ENCODE measurements at places on chromosomes 6 and 20.

- no peak for DNase-seq
Measured at GRCh38 chr6:48641544-48641943, 530.5 kb upstream of the PTCHD4 start.

GRCh38 chr6:106168097-106168888 lies 82.2 kb downstream of the PRDM1 start:
- no peak for DNase-seq

GRCh38 chr20:675453-676314 lies at the start of gene SCRT2:
Gene SCRT2 (minus strand): TSS chr20:675802. CDS start chr20:675601, 201 bp downstream.
- DNase-seq = peak; percentile 93

- DNase-seq = peak; percentile 71
Measured at GRCh38 chr20:43537921-43538877, 20.6 kb upstream of the SGK2 start.

- DNase-seq = peak; percentile 31
Measured at GRCh38 chr20:44247586-44248409, 690 bp downstream of the GDAP1L1 start.

- DNase-seq = no peak
Measured at GRCh38 chr6:18022398-18023231, 35.2 kb upstream of the KIF13A start.

- no peak for DNase-seq
Measured at GRCh38 chr6:35599761-35600658, 87.3 kb upstream of the TULP1 start.

DNA sequence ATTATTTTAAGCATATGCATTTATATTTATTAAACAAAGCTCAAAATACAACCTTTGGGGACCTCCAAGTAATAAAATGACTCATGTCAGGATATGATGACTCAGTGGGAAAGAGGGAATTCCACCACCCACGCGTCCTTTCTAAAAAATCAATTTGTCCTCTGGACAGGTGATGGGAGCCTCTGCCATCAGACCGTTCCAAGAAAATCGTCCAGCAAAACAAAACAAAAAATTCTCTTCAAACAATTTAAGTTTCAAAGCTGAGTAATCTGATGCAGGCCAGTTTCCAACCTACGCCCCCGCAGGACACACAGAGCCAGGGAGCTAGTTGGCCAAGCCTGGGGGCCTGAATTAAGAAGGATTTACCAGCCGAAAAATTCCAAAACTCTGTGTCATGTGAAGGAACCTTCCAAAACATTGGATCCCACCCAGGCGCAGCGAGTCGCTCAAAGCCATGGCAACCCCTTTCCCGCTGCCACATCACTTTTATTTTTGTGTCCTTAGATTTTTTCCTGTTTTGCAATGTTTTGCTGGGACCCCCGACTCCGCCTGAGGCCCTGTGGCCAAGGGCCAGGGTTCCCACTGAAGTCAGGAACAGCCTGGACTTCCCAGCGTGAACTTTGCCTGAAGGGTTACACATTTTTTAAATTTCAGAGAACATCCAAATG lies 95.3 kb downstream of the NFATC2 start:
- peak; percentile 35 for DNase-seq

DNA sequence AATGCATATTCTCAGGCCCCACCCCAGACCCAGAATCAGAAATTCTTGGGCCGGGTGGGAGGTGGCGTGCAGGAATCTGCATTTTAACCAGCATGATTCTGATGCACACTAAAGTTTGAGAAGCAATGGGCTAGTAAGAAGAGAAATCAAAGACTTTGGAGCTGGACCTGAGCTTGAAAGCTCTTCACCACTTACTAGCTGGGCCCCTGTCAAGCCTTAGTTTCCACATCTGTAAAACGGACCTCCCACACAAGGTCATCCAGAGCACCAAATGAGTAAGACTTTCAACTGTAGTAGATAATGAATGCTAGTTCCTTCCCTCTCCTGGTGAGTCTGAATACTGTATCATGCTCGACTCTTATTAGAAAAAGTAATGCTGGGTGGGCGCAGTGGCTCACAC lies 87.0 kb downstream of the TBC1D7 start:
- DNase-seq = no peak

DNA sequence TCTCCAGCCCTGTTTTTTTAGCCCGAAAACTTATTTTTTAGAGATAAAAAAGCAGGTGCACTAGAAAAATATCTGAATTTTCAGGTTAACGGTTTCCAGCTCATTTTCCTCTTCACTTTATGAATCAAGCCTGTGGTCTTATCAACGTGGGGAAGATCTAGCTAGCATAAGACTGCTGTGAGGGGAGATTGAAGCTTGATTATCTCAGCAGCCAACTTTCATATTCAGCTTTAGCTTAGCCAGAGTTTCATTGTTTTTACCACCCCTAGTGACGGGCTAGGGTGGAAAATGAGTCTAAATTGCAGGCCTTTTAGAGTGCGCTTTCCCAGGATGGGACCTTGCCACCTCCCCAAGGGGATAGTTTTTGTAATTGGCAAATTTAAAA lies 11.9 kb upstream of the RBM38 start:
- no peak for DNase-seq

- DNase-seq = no peak
Measured at GRCh38 chr6:90428514-90428913, 131.9 kb upstream of the BACH2 start.

DNA sequence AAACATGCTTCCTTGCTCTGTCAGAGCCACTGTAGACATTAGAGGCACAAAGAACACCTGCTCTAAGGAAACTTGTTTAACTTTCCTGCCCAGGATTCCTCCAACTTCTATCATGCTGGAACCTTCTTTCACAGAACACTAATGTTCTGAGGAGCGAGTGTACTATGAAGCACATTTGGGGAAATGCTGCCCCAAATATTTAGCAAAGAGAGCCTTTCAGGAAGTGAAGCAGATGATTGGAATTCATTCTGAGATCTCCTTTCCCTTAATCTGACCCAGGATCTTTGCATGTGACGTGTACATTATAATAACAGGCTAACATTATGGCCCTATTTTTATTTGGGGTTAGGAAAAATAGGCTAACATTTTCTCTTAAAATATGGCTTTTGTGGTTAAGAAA lies 21.0 kb upstream of the FYN start:
- no peak for DNase-seq

DNA sequence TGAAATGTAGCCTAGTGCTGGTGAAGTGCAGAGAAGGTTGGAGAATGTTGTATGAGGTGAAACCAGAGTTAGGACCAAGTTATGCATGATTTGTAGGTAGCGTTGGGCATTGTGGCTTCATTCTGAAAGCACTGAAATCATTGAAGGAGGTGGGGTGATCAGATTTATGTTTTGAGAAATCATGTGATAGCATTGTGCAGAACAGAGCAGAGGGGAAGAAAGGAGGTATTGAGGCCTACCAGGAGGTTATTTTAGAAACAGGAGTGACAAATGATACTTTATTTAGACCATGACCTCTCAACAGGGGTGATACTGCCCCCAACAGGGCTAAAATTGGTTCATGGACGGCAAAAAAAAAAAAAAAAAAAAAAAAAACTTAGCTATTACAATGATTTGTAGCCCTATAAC lies 15.6 kb upstream of the HMGN3 start:
- DNase-seq = peak; percentile 40

- DNase-seq = no peak
Measured at GRCh38 chr20:5070570-5070969, 49.2 kb downstream of the PCNA start.

GRCh38 chr6:142297996-142298753 lies 3.6 kb upstream of the ADGRG6 start:
- peak; percentile 49 for DNase-seq

GRCh38 chr20:12575352-12576095 lies 433.2 kb upstream of the SPTLC3 start:
- DNase-seq = no peak

DNA sequence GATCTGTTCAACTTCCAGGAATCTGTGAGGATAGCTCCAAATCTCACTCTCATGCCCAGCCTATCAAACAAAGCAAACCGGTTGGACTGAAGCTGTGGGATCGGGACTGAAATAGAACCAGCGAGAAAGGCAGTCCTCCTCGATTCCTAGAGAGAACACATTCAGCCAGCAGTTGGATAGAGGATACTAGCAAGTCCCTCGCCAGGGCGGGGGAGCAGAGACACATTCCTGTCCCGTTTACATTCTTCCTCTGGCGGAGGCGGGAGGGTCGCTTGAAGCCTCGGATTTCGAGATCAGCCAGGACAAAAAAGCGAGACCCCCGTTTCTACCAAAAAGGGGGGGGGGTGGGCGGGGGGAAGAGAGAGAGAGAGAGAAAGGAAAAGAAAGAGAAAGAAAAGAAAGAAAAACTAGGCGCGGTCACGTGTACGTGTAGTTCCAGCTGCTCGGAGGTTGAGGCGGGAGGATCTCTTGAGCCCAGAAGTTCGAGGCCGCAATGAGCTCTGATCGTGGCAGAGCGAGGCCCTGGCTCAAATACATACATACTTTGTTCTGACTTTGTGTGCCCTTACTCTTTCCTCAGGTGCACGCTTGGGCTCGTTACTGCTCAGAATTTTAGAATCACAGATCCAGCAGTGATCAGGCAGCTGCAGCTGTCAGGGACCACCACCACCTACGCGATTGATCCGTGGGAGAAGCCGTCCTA lies 19.5 kb downstream of the ZNF311 start:
- peak; percentile 80 for DNase-seq

DNA sequence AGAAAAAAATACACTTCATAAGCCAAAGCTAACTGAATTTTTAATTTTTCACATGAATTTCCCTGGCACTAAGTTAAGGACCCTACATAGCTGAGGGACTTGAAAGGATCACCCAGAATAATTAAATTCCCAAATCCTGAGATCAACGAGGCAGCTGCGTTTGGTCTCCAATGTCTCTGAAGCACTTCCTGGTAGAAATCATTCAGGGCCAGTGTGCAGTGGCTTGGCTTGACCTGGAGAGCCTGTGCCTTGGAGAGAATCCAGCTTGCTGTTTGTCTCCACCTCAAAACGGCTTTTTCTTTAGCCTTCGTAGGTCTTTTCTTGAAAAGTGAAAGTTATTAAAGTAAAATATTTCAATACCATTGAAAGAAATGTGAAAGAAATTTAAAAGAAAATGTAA lies 92.4 kb downstream of the SMOC2 start:
- no peak for DNase-seq

DNA sequence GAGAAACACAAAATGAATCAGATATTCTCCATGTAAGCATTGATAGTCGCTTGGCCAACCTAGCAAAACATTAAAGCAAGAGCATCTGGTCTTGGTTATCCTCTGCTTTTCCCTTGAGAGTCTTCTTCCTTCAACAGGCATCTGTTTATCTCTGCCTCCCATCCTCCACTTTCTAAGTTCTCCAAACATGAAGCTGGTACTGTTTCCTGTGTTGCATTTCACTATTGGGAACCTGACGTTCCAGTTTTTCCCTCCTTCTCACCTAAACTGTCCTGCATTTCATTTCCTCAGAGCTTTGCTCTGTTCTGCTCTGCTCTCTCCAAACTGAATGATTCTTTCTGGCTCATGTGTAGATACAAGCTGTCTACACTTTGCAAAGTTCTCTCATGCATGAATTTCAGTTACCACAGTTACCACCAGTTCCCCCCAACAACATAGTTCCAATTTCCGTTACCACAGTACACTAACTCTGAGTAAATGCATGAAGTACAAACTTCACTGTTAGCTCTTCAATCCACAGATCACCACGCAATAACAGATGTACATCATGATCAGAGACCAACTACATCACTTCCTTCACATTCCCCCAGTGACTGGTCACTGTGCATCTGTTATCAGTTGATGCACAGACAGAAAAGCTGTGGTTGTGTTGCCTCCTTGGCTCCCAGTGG lies 86.7 kb upstream of the F13A1 start:
- peak; percentile 46 for DNase-seq

- DNase-seq = no peak
Measured at GRCh38 chr20:15555913-15556312, 1017.3 kb downstream of the KIF16B start.

DNA sequence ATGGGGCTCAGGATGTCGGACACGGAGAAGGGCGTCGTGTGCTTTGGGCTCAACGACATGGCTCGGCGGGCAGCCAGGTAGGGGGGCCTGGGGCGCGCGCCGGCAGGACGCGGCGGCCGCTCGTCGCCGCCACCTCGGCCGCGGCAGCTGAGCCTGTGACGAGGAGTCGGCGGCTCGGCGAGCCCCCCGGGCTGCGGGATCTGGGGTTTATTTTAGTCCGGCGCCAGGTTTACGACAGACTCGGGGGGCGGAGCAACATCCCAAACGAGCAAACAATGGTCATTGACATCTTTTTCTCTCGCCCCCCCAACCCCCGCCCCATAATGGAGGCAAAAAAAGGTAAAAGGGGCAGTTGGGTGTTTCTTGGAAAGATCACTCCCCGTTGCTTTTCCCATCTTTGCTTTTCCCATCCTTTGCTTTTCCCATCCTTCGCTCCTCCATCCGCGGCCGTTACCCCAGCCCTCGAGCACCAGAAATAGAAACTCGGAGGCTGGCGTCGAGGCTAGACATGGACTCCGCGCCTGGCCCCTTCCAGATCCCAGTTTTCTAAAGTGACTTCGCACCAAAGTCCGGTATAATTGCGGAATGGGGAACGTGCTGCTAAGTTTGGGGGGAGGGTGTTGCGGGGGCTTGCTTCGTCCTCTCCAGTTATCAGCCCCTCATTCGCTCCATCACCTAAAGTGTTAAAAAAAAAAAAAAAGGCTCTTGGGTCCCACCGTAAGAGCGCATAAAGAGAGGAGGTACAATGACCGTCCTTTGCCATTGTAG lies at the start of gene NKX2-4:
TSS of gene NKX2-4 (minus strand) at position 186 of the 768 bp plus-strand sequence. CDS start at position 59, 127 bp downstream.
- DNase-seq = no peak

GRCh38 chr20:48930035-48930434 lies 8.5 kb downstream of the ARFGEF2 start:
- no peak for DNase-seq

DNA sequence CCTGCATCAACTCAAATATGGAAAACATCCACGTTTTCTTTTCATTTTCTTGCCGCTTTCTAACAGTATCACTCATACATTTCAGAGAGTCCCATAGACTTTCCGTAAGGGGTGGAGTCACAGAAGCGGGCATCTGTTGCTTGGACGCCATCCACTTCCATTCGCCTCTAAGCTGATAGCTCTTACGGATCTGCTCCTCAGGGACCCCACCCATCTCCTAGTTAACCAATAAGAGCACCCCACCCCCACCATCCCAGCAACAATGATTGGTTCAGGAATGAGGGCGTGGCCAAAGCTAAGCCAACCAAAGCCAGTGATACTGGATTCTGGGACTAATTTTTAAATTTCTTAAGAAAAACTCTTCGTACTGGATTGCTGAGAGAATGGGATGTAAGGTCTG lies 42.4 kb downstream of the SLC2A10 start:
- DNase-seq = no peak

- no peak for DNase-seq
Measured at GRCh38 chr6:41878246-41878645, 16.9 kb downstream of the USP49 start.

GRCh38 chr6:19478992-19479391 lies 358.2 kb upstream of the ID4 start:
- no peak for DNase-seq

GRCh38 chr6:120447605-120448004 lies 886.7 kb downstream of the TBC1D32 start:
- no peak for DNase-seq

DNA sequence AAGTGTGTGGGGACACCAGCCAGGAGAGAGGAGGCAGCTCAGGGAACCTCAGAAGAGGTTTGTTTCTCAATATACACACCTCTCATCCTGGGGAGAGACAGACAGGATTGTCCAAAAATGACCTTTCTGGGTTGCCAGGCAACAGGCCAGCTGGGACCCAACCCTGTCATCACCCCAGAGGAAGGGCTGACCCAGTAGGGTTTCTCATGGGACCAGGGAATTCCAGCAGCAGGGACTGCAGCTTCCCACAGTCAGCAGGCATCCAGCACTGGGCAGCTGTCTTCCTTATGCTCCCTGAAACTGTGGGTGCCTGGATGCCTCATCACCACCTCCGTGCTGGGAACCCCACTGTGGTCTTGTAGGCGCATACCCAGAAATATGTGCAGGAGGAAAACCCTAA lies 1.3 kb downstream of the C20orf202 start:
- peak; percentile 38 for DNase-seq
